ENCODE measurements at places on chromosomes 11 and 22.

DNA sequence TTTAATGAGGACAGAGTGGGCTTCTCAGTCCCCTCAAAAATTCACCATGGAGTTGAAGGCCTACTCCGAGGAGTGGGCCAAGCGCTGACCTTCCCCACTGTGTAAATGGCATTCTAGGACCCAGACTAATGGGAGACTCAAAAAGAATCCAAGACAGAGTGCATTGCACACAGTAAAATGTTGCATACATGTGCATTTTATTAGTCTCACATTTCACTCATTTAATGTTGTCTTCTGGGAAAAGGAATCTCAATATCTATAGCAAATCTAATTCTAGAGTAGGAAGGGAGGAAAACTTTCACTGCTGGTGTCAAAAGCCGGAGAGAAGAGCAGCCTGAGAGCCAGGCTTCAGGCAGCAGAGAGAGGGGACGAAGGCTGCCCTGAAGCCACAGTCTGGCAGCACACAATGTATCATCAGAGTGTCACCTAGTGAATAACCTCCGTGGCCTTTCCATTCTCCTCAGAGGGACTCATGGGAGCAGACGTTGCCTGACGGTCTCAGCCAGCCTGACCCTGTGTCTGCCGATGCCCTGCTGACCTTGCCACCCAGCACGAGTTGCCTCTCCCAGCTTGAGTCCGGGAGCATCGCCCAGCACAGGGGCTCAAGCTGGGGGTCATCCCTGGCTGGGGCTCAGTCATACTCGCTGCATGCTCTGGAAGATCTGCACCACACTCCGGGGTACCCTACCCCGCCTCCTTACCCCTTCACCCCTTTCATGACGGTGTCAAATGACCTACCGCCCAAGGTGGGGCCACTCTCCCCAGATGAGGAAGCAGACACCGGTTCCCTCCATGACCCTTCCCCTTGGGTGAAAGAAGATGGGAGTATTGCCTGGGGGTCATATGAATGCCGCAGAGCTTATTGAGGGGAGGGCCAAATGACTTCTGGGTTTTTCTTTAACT, 12.9 kb upstream of the POU2AF3 start:
- DNase-seq: no peak

GRCh38 chr22:42747701-42748513, 27.2 kb upstream of the A4GALT start:
- no peak for DNase-seq

- no peak for DNase-seq
These were observed 26.7 kb upstream of the LRRC10B start for GRCh38 chr11:61481806-61482205.

DNA sequence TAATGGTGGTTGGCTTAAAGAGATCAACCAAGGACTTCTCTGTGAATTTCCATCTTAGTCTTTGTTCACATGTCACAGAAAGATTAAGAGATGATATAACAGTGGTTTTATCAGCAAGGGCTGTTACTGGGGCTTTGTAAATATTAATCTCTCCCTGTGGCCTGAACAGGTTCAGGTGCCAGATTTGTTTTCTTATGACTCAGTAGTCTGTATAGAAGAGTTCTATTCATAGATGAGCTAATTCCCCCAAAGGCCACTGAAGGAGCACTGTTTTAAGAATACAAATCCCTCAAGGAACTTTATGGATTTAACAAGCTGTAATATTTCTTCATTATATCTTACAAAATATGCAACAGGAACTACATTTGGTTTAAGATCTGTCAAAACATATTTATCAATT, 50.4 kb downstream of the TCP11L1 start:
- no peak for DNase-seq

GRCh38 chr22:25437414-25438160, 126.9 kb upstream of the GRK3 start:
- no peak for DNase-seq

DNA sequence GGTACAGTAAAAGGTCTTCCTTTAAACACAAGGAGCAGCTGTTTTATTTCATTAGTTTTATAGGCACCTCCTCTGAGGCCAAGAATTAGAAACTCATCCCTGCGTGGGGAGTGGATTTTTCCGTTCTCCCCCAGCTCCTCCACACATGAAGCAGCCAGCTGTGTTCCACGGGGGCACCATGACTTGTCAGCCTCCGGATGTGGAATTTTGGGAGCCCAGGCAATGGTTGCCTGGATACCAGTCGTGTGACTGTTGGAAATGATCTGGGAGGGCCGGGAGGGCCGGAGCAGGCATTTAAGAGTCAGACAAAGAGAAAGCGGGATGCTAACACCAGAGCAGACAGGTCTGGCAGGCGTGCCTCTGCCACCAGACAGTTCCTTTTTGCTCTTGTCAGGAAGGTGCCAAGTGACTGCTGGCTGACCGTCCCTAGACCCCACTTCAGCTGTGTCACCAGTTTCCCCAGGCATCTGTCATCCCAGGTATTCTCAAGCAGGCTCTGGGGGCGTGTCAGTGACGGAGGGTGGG, 15.9 kb upstream of the CDC42EP2 start:
- DNase-seq: no peak

GRCh38 chr11:61417670-61418069, 12.1 kb downstream of the CPSF7 start:
- no peak for DNase-seq

DNA sequence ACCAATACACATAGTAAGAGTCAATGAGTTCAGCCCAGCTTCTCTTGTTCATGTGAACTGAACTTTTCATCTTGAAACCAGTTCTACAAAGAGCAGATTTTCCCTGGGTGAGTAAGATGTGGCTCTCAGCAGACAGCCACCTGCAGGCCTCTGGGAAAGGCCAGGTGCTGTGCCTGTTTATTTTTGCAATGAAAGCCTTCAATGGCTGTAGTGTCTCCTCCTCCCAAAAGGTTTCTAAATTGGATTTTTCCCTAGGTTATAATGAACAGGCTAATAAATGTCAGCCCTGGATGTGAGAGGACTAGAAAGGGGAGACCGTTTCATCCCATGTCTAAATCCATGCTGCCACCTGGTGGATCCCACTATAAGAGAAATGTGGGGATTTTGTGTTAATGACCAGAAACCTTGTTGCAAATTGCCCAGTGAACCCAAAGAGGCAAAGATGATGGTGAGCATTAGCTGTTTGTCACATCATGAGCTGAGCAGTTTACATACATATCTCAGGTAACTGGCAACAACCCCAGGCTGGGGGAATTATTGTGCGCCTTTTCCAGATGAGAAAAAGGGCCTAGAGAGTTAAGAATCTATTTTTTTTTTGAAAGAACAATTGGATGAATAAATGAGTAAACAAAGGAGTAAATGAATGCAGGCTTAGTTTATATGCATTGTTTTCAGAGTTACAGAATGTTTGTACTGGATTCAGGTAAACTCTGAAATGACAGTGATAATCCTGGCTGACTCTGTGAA, 12.7 kb downstream of the C11orf91 start:
- DNase-seq: peak; percentile 56

DNA sequence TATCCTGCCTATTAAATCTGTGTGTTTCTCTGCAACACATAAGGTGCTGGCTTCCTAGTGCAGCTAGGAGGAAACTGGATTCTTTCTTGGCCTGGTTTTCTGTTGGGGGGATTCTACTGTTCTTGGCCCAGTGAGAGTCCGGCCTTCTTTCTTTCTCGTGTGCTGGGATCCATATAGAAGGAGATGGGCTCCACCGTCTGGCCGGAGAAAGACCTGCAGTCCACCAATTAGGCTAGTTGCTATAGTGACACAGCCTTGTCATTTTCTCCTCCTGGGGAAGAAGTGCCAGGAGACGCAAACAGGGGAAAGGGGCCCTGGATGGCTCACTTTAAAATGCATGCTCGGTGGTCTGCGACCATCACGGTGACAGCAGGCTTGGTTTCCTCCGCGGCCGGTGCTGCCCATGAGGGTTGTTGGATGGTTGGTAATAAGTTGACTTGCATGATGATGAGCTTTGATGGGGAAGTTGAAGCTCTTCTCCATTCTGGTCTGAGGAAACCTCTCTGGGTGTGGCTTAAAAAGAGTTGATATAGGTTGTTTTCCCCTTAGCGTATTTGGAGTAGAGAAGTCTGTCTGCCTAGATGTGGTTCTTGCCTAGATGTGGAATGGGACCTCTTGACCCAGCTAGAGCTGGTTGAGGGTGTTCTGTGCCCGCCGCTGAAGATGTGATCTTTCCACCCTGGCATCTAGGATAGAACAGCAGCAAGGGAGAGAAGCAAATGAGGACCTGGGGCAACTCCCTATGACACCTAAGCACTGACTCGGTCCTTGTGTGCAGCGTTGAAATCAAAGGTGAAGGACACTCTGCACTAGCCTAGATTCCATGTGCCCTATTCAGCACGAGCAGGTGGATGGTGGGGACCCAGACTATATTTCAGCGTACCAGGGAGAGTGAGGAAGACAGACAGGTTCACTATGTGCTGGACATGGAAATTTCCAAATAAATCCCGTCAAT, 1335.0 kb downstream of the BRD1 start:
- peak; percentile 53 for DNase-seq

GRCh38 chr22:17808693-17809403, 34.6 kb upstream of the BID start:
- DNase-seq: peak; percentile 33

DNA sequence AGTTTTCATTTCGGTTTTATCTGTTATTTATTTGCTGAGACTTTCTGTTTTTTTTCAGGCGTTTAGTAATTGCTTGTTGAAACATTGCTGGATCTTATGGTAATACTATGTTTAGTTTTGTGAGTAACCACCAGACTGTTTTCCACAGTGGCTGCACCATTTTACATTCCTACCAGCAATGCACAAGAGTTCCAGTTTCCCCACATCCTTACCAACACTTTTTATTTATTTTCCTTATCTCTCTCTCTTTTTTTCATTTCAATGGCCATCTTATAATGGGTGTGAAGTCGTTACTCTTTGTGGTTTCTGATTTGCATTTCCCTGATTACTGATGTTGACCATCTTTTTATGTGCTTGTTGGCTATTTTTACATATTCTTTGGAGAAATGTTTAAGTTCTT, 23.7 kb downstream of the USP47 start:
- no peak for DNase-seq

DNA sequence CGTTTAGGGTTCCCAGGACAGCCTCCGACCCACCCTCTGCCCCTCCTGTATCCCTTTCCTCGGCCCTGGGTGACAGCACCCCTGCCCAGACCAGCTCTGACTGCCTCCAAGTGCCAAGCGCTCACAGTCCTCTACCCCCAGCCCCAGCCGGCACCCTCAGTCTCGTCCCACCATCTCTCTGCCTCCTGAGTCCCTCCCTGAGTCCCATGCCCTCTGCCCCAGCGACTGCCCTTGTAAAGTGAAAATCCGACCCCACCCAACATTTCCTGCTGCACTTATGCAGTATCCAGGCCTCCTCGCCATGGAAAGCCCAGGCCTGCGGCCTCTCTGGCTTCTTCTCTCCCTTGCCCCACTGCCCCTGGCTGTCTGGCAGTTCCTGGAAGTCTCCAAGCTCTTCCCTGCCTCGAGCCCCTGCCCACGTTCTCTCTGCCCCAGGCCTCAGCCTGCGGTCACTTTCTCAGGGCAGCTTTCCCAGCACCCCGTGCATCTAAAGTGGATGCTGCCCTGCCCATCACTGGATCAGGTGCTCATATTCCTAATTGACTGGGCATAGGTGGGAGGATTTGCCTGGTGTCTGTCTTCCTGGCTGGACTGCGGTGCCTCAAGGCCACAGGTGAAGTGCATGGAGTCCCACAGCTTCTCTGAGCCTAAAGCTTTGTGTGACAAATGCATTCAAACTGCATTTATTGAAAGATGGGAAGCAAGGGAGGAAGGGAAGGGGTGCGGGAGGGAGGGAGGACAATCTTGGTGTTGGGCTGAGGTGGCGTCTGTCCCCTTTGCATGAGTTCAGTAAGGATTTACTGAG, 17.7 kb upstream of the IL2RB start:
- DNase-seq: no peak

GRCh38 chr22:29275167-29275566, 7.1 kb downstream of the EWSR1 start:
- no peak for DNase-seq

DNA sequence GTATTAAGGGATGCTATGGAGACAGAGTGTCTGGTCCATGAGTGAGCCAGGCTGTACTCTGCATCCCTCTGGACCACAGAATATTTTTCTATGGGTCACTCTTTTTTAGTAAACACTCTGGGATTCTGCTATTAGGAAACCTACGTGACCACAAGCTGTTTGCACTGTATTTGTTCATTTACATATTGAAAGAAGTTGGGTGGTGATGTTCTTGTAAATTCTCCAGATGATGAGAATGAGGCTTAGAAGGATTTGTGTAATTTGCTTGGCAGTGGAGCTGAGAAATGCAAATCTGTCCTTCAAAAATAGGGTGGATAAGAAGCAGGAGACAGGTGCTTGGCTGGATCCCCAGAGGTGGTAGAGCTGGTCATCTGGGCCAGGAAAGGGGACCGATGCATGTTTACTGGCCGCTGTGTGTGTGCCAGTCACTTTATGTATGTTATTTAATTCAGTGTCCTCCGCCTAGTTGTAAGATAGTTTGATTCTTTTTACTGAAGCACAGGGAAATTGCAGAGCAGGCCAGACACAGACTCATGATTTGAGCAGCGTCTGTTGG, 63.7 kb upstream of the HEPHL1 start:
- DNase-seq: no peak

GRCh38 chr11:112354364-112354763, 93.7 kb upstream of the PLET1 start:
- no peak for DNase-seq

GRCh38 chr11:93734427-93735222, 6.7 kb downstream of the TAF1D start:
- DNase-seq: no peak

GRCh38 chr11:26228778-26229177, 103.2 kb upstream of the ANO3 start:
- no peak for DNase-seq

GRCh38 chr11:100964435-100964834, 165.2 kb downstream of the PGR start:
- DNase-seq: no peak

- DNase-seq: peak; percentile 5
These were observed 10.2 kb upstream of the POU2F3 start for GRCh38 chr11:120229451-120230424.

DNA sequence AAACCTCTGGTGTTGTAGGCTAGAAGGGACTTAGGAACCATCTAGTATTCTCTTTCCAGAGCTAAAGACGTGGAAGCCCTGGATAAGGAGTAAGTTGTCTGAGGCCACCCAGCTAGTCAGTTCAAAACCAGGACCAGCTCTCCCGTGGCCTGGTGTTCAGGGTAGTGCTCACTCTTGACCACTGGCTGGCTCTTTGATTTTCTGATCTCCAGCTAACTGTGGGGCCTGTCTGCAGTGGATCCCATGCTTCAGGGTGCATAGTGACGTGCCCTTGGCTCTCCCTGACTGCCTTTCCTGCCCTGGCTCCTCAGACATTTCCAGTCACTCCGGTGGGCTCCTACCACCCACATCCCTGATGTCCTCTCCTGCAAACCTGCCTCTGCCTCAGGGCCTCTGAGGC, 1.3 kb downstream of the CLMP start:
- no peak for DNase-seq

DNA sequence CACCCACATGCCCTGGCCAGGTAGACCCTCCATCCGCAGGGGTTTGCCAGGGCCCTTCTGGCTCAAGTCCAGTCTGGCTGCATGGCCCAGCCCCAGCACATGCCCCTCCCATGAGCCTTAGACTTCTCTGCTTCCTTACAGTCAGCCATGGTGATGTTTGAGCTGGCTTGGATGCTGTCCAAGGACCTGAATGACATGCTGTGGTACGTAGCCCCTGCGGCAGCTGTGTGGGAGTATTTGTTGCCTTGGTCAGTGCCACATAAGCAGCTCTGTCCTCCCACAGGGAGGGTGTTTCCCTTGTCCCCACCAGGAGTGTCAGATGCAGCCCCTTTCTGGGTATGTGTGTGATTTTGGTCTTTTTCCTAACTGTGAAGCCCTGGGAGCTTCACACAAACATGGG, 17.5 kb downstream of the CDC45 start:
- no peak for DNase-seq

Data from NCI-H1436 (cell line).